ENCODE measurements at places on chromosomes 11 and 22.

- DNase-seq = no peak
Observed at GRCh38 chr11:72328366-72329224, 84.6 kb upstream of the PHOX2A start.

GRCh38 chr11:75893251-75893650, 78.2 kb downstream of the UVRAG start:
- DNase-seq = no peak

GRCh38 chr11:12808519-12808918, 134.3 kb downstream of the TEAD1 start:
- DNase-seq = no peak

DNA sequence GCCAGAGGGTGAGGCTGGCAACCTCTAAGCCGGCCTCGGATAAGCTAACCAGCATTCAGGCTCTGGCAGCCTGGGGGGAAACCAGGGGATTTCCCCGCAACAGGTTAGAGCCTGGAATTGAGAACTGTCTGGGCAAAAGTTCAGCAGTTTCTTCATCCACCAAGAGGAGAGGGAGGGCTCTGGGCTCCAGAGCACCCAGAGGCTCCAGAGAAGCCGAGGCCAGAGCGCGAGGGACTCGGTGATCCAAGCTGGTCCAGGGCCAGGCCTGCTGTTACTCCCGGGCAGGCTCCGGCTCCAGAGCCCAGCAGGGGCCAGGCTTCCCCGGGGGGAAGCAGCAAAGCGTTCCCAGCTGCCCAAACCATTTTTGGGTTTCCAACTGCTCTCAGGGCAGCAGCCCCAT, 13.3 kb upstream of the SH3BP1 start:
- no peak for DNase-seq

GRCh38 chr11:29458252-29458651, 558.6 kb downstream of the KCNA4 start:
- no peak for DNase-seq

DNA sequence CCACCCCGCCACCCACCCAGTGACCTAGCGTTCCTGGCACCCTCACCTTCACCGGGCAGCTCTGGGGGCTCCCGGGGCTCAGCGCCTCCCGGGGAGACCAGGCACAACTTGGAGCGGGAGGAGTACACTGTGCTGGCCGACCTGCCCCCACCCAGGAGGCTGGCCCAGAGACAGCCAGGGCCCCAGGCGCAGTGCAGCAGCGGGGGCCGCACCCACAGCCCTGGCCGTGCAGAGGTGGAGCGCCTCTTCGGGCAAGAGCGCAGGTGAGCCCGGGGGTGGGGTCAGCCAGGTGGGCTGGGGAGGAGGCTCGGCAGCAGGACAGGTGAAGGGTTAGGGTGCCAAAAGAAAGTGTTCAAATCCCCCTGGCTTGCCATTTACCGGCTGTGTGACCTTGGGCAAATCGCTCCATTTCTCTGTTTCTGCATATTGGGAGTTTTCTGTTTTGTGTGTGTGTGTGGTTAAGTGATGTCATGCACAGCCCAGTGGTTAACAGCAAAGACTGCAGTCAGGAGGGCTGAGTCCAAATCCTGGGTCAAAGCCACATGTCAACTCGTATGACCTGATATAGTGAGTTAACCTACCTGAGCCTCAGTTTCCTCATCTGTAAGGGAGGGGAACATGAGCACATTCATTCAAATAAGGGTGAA, 29.5 kb downstream of the TRIOBP start:
- DNase-seq = no peak

DNA sequence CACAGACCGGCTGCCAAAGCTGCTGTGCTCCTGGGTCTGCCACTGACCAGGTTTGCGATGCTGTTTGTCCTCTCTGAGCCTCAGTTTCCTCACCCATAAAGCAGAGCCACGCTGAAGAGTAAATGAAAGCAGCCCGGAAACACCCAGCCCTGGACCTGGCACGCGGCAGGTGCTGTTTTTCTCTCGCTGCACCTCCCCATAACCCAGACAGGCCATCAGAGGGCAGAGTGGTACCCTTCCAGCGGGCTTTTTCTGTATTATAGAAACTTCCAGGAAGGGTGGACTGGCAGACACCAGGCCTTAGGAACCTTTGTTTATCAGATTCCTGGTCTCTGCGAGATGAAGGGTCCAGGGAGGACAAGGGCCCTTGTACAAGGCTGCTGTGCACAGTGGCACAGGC, 17.9 kb upstream of the FGF19 start:
- DNase-seq = no peak

DNA sequence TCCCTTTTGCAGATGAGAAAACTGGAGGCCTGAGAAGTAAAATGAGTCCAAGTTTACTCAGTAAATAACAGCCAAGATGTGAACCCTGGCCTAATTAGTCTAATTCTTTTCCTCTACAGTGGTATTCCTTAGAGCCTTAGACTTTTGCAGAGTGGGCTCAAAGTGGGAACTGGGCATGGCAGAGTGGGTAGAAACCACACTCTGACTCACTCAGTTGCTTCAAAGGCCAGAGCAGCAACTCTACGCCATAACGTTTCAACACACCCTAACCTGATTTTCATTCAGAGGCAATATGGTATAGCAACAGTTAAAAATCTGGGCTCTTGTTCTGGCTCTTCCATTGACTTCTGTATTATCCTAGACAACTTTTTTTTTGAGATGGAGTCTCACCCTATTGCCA, 2.8 kb downstream of the THRSP start:
- no peak for DNase-seq

GRCh38 chr11:15932417-15932816, 423.9 kb downstream of the SOX6 start:
- DNase-seq = no peak

DNA sequence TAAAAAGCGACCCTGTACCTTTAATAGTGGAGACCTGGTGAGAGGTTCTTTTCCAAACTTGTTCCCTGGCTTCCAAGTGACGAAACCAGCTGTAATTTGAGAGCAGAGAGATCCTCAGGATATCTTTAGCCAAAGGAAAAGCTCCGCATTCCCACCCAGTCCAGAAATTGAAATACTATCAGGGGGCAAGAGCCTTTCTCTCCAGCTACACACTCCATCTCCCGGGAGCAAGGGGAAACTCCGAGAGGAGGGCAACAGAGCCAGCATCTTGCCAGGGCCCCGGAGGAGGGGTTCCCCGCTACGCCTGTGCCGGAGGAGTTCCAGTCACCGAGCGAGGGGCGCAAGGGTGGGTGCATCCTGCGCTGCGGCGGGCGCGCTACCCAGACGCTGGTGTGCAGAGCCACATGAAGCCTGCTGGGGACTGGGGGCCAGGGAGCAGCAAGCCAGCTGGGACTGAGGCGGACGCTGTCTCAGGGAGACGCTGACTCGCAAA, at the start of gene FIBIN:
Gene FIBIN, plus strand, starts transcription at position 148 of the 493 bp plus-strand sequence. CDS start 415 bp downstream, outside the sequence.
- DNase-seq = no peak

GRCh38 chr11:78149646-78150045, 10.2 kb upstream of the ALG8 start:
- no peak for DNase-seq

Data from activated CD4-positive, CD25-positive, alpha-beta regulatory T cell treated with anti-CD3 and anti-CD28 coated beads, Interleukin-2, amount 50 U/mL, for 16 hours (primary cell).